ENCODE measurements at places on chromosomes 5 and 9. TPM values are rescaled to one million over a fixed set of nuclear protein-coding genes. Genes with fewer than 3 reads are reported as not detected.

DNA sequence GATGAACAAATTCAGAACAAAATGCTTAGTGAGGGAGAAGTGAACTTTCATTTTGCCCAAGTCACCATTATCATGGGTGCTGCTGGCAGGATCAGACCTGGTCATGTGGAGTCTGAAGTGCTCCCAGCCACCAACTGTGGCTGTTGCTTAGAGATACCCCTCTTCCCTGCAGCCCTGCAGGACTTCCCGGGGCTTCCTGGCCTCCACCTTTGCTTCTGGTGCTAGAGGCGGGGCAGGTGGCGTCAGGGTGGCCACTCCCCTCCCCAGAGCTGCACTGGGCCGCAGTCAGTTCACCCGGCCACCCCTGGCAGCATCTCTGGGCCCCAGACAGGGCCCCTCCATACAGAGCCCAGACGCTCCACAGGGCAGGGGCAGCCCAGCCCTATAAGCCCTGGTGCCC is 30.0 kb upstream of the SLC12A7 start:
- no peak for DNase-seq
- H3K4me1 ChIP-seq: peaks cover 15% of the 10 kb centered on the region
- peaks cover 5% of the 10 kb centered on the region for H3K36me3 ChIP-seq
- no peaks in the 10 kb centered on the region for H3K27me3 ChIP-seq

DNA sequence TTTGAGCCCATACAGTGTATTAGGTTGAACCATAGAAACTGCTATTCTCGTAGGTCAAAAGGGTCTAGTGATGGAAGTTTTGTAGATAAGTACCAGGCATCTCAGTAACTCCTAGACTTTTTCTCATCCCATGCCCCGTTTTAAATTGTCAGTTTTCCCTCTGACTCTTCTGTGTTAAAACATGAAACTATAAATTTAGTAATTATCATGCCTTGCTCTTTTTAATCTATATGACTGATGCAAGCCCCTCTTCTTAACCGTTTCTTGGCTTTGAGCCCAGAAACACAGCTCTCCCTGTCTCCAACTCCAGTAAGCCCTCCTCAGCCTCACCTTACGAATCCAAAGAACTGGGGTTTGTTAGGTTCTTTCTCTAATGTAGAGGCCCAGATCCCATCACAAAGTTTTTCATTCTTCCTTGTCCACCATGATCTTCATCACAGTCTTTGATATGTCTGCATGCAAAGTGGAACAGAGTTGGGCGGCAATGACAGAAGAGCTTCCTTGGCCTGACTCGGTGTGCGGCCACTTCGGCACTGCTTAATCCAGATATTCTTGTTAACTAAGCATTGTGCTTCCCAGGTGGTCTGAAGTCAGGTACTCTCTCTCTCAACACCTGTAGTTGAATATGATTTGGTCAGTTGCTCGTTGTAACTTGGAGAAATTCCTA is 21.1 kb downstream of the RGMB start:
- peaks cover 8% of the 10 kb centered on the region for H3K36me3 ChIP-seq
- peaks cover 4% of the 10 kb centered on the region for H3K4me1 ChIP-seq
- H3K27ac ChIP-seq: no peak overlapping the region

DNA sequence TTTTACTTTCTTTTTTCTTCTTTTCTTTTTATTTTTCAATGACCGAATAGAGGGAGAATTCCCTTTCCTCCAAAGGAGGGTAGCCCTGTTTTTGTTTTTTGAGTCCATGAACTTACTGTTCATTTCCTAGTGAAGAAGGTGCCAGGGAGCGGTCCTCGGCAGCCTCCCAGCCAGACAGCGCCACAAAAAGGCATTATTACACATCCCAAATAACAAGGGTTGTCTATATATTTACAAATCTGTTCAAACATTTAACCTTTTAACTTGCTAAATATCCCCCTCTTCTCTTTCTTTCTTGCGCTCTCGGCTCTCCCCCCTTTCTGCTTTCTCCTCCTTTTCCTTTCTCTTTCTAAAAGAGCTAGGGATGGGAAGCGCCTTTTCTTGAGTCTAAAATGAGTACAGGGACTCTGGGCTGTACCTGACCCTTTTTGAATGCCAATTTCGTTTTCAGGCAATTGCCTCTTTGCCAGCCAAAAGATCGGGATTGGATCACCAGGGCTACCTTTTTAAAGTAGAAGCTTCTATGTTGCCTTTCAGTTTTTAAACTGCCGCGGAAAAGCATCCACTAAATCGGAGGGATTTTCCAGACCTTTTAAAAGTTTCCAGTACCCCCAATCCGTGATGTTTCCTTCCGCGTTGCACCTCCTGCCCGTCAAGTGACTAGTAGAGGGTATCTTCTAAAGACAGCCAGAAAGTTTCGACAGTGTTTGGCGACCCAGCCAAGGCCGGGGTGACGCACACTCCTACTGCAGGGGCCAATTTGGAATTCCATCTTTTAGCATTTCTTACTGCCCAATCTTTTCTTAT is 125.6 kb downstream of the TMEM161B start:
- no peaks in the 10 kb centered on the region for H3K36me3 ChIP-seq
- no peak for DNase-seq
- H3K4me1 ChIP-seq: peaks cover 30% of the 10 kb centered on the region
- H3K27me3 ChIP-seq: peaks cover 20% of the 10 kb centered on the region
- peak overlapping the region; percentile 49 for H3K4me3 ChIP-seq
- H3K27ac ChIP-seq: peak overlapping the region; percentile 95

DNA sequence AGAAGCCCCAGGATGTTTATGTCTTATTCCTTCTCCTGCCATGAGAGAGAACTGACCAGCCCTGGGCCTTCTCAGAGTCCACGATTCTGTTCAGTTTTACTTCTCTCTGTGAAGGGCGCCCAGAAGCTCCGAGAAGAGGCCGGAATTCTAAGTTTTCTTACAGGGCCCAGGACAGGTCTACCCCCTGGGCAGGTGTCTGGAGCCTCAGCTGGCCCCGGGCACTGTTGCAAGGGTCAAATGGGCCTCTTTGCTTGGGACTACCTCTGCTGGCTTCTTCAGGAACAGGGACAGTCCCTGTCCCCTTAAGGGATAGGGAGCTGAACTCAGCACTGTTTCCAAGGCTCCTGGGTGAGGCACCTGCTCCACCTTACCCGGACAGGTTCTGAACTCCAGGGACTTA is 55.0 kb downstream of the RASGEF1C start:
- no peak for DNase-seq
- peaks cover 15% of the 10 kb centered on the region for H3K4me1 ChIP-seq
- no peaks in the 10 kb centered on the region for H3K36me3 ChIP-seq

DNA sequence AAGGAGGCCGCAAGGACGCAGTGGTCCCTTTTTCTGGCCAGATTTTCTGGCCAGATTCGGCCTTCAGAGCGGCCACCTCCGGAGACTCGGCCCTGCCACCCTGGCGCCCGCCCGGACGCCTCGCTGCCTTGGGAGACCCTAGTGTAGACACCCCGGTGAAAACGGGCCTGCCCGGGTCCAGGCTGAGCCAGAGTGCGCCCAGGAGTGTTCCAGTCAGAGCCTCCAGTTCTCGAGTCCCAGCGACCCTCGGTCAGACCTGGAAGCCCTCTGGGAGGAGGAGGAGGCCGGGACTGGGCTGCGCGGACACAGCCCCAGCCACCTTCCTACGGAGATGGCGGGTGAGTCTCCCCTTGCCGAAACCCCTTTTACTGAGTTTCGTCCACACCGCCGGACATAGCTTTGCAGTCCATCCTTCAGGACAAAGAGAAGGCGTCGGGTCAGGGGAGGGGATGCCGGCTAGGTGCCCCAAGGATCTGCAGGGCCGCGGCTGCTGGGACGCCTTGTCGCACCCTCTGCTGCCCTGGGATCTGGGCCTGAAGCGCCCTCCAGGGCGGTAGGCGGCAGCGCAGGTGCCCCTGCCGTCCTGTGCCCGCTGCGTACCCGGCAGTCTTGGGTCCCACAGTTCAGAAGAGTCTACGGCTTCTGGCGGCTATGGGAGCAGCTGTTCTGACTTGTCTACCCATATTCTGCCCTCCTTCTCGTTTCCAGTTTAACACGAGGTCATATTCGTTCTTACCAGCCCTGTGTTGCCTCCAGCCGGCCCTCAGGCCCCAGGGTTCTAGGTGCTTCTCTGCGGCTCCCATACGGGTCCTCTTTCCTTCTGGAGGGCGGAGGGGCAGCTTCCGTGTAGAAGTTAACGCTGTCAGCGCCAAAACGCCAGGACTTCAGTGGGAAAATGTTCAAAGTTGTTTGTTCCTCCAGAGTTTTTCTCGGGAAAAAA is 1771.7 kb upstream of the CDH9 start:
- H3K4me3 ChIP-seq: no peak overlapping the region
- H3K27ac ChIP-seq: no peak overlapping the region
- H3K27me3 ChIP-seq: no peaks in the 10 kb centered on the region
- H3K4me1 ChIP-seq: no peaks in the 10 kb centered on the region

DNA sequence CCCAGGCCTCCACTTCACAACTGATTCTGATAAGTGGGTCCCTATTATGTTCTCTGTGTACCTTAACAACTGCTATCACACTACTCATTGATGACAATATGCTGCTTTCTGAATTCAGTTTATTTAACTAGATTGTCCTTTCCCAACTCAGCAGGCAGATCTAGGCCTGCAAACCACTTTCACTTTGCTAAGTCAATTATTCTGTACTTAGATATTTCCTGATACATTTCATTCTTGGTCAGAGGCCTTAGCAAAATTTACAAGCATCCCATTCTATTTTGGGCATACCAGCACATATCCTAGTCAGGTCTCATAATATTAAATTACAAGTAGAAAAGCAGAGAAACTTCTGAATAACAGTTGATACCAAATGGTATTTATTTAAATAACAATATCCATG is 235.7 kb upstream of the HAPLN1 start:
- H3K36me3 ChIP-seq: no peaks in the 10 kb centered on the region
- no peak for DNase-seq

DNA sequence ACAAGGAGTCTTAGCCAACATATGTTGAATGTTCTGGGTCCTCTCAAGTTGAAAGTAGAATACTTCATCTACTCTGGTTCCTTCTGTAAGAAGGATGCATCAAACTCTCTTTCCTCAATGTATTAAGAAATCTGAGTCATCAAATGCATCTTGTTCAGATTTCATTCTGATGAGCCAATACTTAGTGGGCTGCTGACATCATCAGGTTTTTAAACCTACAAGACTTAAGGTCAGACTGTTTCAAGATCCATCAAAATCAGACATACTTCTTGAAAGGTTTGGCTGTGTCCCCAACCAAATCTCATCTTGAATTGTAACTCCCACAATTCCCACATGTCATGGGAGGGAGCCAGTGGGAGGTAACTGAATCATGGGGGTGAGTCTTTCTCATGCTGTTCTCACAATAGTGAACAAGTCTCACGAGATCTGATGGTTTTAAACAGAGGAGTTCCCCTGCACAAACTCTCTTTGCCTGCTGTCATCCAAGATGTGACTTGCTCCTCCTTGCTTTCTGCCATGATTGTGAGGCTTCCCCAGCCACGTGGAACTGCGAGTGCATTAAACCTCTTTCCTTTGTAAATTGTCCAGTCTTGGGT is 168.8 kb downstream of the RAPGEF6 start:
- H3K4me1 ChIP-seq: no peaks in the 10 kb centered on the region
- H3K27me3 ChIP-seq: no peaks in the 10 kb centered on the region

DNA sequence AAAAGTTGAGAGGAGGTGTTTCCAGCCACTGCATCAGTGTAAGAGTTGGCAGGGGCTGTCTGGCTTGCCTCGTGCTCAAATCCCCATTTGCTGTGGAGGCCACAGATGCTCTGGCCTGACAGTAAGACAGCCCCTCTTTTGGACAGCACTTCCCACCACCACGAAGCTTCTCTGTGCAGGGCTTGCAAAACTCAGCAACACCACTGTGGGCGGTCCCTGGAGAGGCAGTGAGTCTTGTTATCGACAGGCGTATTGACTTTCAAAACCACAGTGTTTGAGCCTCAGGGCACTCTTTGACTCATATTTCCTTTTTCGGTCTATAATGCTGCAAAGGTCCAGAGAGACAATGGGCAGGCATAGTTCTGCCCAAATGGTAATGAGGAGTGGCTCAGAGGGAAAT is 539.5 kb downstream of the EBF1 start:
- H3K36me3 ChIP-seq: no peaks in the 10 kb centered on the region
- H3K4me1 ChIP-seq: no peaks in the 10 kb centered on the region
- H3K27ac ChIP-seq: no peak overlapping the region
- no peak overlapping the region for H3K4me3 ChIP-seq
- no peaks in the 10 kb centered on the region for H3K27me3 ChIP-seq

- no peaks in the 10 kb centered on the region for H3K4me1 ChIP-seq
- no peak for DNase-seq
- H3K36me3 ChIP-seq: no peaks in the 10 kb centered on the region
- no peak overlapping the region for H3K4me3 ChIP-seq
Observed at GRCh38 chr5:112257976-112258375, 161.1 kb downstream of the EPB41L4A start.

GRCh38 chr5:97229688-97230285 is 46.7 kb upstream of the RIOK2 start:
- no peak for DNase-seq
- H3K27me3 ChIP-seq: no peaks in the 10 kb centered on the region
- H3K4me3 ChIP-seq: no peak overlapping the region
- no peaks in the 10 kb centered on the region for H3K4me1 ChIP-seq
- no peak overlapping the region for H3K27ac ChIP-seq

Gene INSL6
- total RNA-seq: not detected

Gene TNFSF8
- total RNA-seq: 2.3 TPM

Gene PCDHB7
- 5.2 TPM for total RNA-seq

Gene ZNF483
- 34.6 TPM for total RNA-seq

Gene AMACR
- total RNA-seq: 18.6 TPM

Gene WNK2
- total RNA-seq: 29.2 TPM
